ENCODE measurements at places on chromosomes 1 and 21.

DNA sequence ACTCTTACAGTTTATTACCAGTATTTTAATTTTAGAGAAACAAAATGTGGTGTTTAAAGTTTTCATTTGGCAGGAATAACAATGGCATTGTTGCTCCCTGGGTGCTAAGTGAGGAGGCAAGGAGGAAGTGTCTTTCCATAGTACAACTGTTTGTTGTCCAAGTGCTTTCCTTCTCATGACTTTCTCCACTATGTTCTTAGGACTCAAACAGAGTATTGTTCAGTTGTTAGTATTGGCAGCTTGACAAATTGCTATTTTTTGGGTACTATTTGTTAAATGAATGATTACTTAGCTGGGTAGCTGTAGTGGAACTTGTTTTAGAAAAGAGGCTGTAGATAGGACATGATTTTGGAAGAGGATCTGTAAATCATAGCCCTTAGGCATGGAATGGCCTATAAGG is 7.5 kb downstream of the OTUD3 start:
- DNase-seq = no peak

DNA sequence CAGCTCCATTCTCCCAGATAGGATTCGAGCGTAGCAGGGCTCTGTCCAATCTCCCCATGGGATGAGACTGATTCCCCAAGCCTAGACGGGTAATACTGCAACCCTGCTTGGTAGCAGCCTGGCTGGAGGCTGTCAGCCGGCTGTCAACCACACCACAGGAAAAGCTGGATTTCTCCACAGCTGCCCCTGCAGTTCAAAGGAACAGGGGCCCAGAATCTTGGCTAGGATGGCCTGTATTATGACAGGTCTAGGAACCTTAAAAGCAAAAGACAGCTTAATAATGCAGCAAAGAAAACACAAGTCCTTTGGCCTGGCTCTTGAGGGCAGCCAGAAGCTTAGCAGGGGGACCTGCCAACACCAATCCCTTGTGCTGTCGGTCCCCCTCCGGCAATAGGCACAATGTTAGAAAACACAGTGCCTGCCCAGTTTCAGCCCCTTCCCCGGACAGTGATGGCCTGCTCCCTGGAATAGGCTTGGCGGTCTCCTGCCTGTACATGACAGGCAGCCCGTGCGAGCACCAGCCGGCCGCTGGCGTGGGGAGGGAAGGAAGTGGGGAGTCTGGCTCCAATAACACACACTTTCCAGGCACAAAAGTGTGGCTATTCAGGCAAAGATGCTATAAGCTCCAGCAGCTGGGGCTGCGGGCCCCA is 90.5 kb downstream of the TRABD2B start:
- DNase-seq = no peak

DNA sequence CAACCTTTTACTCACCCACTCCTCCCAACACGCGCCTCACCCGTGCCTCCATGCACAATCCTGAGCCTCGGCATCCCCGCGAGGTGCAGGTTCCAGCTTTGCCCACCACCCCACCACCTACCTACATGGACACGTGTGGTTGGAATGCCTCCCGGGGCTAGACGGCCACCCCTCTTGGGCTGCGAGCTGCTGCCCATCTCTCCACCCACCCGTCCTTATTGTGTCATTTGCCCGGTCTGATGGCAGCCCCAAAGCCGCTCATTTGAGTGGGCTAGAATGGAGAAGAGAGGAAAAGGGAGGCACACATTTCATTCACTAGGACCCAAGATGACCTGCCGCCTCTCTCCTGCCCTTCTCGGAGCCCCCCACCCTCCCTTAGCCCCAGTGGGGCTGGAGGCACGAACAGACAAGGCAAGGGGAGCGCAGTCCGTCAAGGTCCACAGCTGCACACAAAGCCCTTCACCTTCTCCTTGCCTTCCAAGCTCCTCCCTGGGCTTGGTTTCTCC is 785 bp downstream of the ZNF697 start:
- DNase-seq = no peak

DNA sequence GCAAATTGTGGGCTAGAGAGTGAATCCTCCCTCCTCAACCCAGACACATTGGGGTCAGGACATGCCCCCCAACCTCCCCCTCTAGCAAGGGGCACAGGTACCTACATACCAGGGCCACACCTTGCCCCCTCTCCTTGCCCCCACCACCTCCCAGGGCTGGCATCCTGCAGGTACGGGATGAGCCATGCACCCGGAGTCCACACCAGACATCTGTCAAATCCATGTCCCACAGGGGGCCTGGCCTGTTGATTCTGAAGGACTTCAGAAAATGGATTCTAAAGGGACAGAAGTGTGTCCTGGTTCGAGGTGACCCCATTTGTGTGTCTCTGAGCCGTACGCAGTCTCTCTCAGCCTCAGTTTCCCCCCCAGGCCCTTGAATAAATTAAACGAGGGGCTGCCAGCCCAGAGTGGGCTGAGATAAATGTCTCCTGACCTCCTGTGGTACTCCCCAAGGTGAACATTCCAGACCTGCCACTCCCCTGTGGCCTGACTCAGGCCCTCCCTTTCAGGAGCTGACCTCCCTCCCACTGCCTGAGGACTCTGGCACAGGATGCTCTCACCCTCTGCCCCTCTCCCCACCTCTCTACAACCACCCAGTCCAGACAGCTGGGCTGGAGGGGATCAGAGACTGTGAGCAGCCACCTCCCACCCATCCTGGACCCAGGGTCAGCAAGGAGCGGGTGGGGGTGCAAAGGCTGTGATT is 94.5 kb downstream of the EPHB2 start:
- DNase-seq = no peak

- no peak for DNase-seq
These were observed 26.9 kb downstream of the ITPKB start for GRCh38 chr1:226711976-226712741.

Data from cardiac septum (tissue), 1 donor.